Common myeloid progenitor, CD34-positive (primary cell): ENCODE measurements at places on chromosomes 2 and 18.

DNA sequence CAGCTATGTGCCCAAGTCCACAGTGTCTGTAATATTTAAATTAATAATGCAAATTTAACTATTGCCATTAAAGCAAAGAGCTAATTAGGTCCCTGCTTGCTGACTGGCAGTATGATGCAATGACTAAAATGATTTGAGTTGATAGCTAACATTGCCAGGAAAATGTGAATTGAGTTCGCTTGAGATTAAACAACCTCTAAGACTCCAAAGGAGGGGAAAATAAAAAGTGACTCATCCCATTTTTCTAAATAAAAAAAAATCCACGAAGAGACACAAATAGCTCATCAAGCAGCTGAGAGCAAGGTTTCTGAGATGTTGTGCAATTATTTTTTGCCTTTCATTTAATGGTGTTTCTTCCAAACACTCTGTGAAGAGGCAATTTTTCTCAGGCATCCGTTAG lies 413.0 kb downstream of the MTX2 start:
- DNase-seq = no peak

DNA sequence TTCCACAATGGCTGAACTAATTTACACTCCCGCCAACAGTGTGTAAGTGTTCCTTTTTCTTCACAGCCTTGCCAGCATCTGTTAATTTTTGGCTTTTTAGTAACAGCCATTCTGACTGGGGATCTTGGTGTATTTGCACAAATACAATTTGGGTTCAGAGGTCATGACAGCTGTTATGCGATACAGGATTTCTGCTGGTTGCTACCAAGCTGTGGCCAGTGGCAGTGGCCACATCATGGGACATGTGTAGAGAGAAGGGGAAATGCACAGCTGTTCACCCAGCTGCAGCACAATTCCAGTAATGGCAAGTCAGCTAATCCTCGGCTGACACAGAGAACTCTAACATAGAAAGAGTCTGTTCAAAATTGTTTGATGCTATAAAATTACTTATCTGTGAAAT lies 21.0 kb upstream of the SELENOI start:
- DNase-seq = no peak

- DNase-seq = no peak
Measured at GRCh38 chr2:235861383-235861782, 306.8 kb downstream of the GBX2 start.

DNA sequence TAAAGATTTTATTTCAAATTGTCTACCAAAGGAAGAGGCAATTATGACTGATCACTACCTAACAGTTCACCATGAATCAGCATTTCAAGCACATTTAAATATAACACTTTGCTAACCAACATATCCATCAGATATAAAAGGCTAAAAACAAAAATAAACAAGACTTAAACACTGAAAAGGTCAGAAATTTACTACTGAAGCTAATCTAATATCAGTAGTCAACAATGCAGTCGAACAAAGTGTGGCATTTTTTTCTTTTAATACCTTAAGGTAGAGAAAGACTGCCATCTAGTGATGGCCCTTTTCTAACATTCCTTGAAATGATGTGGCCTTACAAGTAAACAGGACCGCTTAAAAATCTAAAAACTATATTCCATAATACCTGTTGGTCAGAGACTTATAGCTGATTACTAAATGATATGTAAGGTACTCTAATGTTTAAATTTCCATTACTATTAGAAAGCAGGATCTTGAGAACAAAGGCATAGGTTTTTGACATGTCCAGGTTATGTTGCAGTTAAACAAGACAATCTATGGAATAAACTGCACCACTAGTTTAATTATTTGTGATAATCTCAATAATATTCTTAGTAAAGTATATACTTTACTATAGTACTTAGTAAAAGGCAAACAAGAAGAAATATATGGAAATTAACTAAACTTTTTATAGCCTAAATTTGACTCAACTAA lies 80.0 kb downstream of the EXOC6B start:
- DNase-seq = peak; percentile 71

DNA sequence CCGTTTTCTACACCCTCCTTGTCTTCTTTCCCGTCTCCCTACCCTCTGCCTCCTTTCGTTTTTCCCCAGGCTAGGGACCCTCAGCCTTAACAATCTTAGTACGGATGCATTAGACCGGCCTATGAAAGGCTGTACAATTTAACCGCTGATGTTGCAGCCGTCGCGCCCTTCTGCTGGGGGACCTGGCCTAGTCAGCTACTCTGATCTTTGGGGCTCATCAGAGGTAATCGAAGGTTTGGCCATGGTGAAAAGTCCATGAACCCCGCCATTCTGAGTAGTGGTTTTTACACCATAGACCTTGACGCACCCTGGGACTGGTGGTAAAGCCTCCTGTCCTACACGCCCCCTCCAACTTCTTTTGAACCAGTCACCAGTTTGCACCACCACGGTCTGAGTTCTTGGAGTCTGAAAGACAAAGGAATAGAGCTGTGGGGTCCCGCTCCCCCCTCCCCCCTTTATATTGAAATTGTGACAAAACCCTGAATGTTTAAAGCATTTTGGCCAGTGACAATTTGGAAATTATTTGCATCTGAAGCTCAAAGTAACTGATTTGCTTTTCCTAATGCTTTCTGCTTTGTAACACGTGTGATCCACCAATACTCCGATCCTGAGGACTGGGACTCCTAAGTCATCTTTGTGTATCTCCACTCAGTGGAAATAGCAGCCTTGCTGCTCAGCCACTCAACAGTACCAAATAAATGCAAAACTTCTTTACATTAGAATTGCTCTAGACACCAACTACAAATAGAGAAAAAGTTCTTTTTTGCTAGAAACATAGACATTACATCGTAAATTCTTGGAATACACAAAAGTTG lies 642 bp upstream of the SRSF7 start:
- DNase-seq = no peak

DNA sequence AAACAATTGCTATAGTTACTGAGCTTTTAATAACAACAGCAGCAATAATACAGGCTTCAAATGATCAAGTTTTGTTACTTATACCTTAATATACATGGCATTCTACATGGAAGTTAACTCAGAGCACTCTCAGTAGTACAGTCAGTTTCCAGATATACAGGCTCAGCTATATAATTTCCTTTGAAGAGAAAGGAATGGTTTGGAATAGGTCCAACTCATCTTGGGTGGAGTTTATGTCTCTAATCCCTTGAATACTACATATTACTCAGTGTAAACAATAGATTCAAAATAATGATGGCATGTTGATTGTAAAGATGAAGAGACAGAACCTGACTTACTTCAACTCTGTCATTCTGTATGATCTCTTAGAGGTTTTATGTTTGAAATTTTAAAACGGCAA lies 174.9 kb downstream of the EPHA4 start:
- DNase-seq = no peak

GRCh38 chr18:58541146-58541788 lies 87.6 kb downstream of the ALPK2 start:
- DNase-seq = peak; percentile 44

- peak; percentile 36 for DNase-seq
Measured at GRCh38 chr2:68643011-68643873, at the start of gene PROKR1. Gene PROKR1 (plus strand): TSS chr2:68643579. CDS start chr2:68645822, 2,243 bp downstream.

- no peak for DNase-seq
Measured at GRCh38 chr18:56382541-56382940, 255.9 kb downstream of the TXNL1 start.

- no peak for DNase-seq
Measured at GRCh38 chr18:57337890-57338289, 14.5 kb upstream of the ST8SIA3 start.
